ENCODE measurements at places on chromosomes 11 and 22.

DNA sequence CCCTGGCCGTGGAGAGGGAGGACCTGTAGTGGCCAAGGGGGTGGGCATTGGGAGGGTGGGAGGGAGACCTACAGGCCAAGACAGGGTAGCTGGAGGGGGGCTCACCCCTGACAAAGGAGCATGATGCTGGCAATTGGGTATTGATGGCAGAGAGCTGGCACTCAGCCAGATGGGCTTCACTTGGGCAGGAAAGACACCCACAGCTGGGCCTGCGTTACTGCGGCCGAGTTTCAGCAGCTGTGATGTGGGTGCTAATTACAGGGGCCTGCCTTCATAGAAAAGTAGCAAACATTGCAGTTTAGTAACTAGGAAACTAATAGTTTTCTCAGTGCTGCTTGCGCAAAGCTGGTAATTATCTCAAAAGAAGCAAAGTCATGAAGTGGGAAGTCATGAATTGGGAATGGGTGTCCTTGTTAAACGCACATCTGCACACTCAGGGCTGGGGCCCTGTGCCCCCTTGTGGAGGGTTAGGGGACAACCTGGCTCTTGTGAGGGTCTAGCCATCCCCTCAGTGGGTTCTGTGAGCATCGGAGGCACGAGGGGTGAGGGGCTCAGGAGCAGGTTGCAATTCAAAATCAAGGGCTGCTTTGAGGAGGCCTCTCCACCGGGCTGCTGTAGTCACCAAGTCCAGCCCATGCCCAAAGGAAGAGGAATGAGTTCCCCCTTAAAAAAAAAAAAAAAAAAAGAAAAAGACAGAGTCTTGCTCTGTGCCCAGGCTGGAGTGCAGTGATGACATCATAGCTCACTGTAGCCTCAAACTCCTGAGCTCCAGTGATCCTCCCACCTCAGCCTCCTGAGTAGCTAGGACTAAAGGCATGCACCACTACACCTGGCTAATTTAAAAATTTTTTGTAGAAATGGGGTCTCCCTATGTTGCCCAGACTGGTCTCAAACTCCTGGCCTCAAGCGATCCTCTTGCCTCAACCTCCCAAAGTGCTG is 24.4 kb upstream of the TXNRD2 start:
- no peak for DNase-seq

- DNase-seq = no peak
These were observed 204.2 kb downstream of the AASDHPPT start for GRCh38 chr11:106281455-106282173.

DNA sequence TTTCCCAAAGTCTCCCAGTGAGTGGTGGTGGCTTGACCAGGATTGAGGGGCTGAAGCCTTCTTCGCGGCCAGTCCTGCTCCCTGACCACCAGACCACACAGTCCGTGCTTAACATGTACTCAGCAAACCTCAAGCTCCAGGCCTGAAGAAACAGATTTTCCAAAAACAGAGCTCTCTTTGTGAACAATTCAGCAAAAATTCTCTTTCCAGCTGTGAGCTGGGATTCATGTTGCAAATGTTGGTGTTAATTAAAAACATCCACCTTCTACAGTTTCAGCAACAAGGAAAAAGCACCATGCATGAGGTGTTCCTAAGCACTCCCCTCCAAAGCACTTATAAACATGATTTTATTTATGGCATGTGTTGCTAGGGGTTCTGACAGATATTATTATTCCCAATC is 129.5 kb downstream of the ETS1 start:
- DNase-seq = no peak

- no peak for DNase-seq
These were observed 64.6 kb downstream of the ARFGAP3 start for GRCh38 chr22:42792453-42792908.

Measured in stimulated activated CD8-positive, alpha-beta memory T cell treated with anti-CD3 and anti-CD28 coated beads, Interleukin-15, amount 100 ng/mL, for 48 hours (primary cell).